ENCODE measurements at places on chromosomes 11 and 22.

- DNase-seq: peak; percentile 20
Measured at GRCh38 chr11:57649826-57650738, at the start of gene YPEL4. TSS of gene YPEL4 (minus strand) at chr11:57649912. CDS start at chr11:57647107, 2,805 bp downstream.

GRCh38 chr11:119389611-119390254, 8.2 kb upstream of the USP2 start:
- no peak for DNase-seq

GRCh38 chr11:13717331-13717730, 48.9 kb downstream of the FAR1 start:
- DNase-seq: no peak

- no peak for DNase-seq
Measured at GRCh38 chr11:113392236-113392921, 4.8 kb downstream of the ANKK1 start.

GRCh38 chr22:36293606-36294292, 40.8 kb downstream of the APOL1 start:
- no peak for DNase-seq

DNA sequence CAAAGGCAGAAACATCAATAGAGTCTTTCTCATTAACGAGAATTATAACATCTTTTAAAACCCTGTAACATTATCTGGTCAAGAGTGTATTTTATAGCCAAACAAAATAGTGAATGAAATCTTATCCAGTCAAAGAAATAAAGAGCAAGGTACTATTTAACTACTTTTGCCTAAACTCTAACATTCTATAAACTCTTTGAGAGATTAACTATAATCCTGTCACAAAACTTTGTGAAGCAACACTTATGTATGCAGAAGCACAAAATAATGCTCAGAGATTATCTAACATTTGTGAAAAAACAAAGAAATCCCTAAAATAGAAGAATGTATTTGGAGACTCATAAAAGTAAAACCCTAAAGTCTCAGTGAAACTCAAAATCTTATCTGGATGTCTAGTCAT, 124.4 kb upstream of the LUZP2 start:
- DNase-seq: no peak

DNA sequence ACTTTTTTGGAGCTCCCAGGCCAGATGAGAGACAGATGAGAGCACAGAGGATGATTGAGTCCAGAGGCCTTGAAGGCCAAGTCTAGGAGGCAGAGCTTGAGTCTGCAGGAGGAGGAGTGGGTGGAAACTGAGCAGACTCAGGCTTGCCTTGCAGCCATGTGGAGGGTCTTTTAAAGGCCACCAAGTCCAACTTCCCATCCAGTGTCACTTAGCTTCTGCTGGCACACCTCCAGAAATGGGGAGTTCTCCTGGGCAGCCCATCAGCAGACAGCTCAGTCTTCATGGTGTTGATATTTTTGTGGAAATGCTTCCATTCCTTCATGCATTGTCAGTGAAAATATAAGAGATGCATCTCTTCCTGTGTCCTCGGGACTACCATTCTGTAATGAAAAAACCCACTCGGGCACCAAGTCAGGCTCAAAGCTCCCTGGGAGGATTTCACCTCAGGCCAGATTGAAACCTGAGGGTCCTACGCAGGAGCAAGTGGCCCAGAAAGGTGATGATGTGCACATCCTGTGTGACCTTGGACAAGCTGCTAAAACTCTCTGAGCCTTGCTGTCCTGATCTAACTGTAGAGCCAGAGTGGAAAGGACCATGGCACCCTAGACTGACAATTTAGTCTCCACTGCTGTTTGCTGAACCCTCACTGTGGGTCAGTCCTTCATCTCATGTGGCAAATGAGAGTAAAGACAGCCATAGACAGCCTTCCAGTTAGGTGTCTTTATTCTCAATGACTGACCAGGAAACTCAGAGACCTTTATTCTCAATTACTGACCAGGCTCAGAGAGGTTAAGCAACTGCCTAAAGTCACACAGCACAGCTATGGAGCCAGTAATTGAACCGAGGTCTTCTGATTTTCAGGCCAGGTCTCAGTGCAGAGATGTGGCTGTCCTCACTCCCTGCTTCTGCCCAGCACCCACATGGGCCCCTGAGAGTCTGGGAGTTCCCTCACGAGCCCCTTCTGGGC, 2.9 kb upstream of the LRRC32 start:
- DNase-seq: no peak

Data from stimulated activated CD8-positive, alpha-beta memory T cell treated with anti-CD3 and anti-CD28 coated beads, Interleukin-15, amount 100 ng/mL, for 48 hours (primary cell).